ENCODE measurements at places on chromosomes 13 and 19.
A peak's percentile ranks its signal among the peaks of the same experiment; 100 is the strongest.

DNA sequence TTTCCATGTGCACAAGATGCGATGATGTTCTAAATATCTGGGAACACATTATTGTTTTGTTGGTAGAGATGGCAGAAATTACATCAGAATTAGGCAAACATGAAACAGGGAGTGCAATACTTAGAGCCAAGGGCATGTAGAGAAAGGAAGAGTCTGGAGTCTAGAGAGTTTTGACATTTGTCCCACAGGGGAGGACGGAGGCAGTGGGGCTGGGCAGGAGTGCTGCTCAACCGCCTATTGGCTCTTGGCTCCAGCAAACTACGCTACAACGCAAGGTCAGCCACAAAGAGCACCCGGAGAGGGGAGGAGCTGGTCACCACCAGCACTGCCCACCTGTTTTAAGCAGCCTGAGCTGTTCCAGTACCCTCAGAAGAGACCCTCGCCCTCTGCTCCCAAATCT is 108.3 kb downstream of the ABCC4 start:
- no peak for DNase-seq

DNA sequence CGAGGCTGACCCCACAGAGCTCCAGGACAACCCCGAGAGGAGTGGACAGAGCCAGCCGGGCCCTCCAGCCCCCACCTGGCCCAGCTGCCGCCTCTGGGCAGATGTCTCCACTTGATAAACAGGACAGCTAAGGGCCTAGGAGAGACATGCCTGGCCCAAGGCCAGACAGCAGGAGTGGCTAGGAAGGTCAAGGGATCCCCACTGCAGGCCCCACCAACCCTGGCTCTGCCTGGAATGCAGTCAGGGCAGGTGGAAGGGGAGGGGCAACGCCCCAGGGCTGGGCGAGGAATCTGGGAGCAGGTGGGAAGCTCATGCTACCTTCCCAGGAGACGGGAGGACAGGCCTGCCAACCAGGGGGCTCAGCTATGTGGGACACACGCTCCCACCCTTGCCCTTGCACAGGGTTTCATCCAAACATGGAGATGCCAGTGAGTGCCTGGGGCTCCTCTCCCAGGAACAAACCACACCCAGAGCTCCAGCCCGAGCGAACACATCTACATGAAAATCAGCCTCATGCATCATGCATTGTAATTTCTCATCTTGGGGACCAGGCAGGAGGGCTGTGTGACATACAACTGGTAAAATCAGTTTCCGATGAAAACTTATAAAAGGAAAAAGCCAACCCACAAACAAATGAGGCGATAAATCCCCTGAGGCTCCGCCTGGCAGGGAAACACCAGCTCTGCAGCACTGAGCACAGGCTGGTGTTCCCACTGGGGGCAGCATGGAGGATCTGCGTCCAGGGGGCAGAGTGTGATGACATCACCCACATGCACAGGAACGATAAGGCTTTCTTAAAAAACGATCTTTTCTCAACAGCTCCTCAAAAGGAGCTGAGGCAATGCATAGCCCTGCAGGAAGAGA is 25.0 kb downstream of the SH3GL1 start:
- DNase-seq: no peak

GRCh38 chr13:40158218-40158617 is 502.8 kb downstream of the COG6 start:
- DNase-seq: no peak

GRCh38 chr13:35630551-35631275 is 154.2 kb upstream of the MAB21L1 start:
- DNase-seq: no peak

DNA sequence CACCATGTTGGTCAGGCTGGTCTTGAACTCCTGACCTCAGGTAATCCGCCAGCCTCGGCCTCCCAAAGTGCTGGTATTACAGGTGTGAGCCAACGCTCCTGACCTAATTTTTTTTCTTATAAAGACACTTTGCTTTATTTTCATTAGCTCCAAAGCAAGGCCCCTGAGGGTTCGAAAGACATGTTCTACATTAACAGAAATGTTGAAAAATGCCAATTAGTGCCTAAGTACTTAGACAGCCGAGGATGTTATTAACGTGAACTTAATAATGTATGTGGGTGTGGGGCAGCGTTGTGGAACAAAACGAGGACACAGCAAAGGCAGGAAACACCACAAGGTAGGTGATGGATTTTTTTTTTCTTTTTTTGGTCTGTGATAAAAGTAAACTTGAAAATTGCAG is 82.4 kb downstream of the COL4A1 start:
- DNase-seq: no peak

- DNase-seq: no peak
These were observed 12.9 kb downstream of the PIN1 start for GRCh38 chr19:9848060-9848459.

DNA sequence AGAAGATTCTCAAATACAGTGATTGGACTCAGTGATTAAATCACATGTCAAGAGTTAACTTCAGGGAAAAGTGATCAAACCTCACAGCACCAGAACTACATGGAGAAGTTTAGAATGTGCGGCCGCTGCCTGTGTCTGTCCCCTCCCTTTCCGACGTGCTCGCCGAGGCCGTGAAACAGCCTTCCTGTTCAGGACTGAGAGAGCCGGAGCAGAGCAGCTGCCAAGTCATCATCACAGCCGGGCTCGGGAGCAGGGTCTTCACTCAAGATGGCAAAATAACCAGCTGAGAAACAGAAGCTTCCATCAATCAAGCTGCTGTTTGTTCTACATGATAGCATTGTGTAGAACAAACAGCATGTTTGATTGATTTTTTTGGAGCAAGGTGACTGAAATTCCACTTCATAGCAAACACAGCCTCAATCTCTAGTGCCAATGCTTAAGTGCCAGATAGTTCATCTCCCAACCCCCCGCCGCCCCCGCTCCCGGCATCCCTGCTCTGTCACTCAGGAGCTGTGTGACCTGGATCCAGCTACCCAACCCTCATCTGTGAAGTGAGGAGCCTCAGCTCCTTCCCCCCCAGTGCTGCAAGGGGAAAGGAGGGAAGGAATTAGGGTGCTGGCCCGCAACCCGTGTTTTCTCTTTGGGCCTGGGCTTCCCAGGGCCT is 70.6 kb downstream of the HSPH1 start:
- no peak for DNase-seq

DNA sequence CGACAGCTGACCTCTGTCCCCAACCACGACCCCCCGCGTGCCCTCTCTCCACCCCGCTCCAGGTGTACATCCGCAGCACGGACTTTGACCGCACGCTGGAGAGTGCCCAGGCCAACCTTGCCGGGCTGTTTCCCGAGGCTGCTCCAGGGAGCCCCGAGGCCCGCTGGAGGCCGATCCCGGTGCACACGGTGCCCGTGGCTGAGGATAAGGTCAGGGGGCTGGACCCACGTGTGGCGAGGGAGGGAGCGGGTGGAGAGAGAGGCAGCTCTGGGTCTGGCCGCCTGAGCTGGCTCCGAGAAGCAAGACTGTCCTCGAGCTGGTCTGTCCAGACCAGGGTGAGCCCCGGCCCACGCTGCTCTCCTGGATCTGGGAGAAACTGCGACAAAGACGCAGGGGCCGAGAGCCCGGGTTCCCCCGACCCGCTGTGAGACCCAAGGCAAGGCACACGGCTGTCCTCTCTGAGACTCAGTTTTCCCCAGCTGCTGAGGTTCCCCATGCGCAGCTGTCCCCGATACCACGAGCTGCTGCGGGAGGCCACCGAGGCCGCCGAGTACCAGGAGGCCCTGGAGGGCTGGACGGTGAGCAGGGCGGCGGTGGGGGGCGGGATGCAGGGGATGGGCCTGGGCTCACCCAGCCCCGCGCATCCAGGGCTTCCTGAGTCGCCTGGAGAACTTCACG is 1.5 kb downstream of the ACP4 start:
- DNase-seq: no peak

- no peak for DNase-seq
These were observed 66.0 kb upstream of the TNFRSF19 start for GRCh38 chr13:23504180-23504579.

- peak; percentile 43 for DNase-seq
These were observed at the start of gene CLIP3 for GRCh38 chr19:36032251-36033104. Gene CLIP3, minus strand, starts transcription at chr19:36032873. Its CDS starts 516 bp downstream, at chr19:36032357.

- no peak for DNase-seq
These were observed 2464.5 kb downstream of the PCDH9 start for GRCh38 chr13:64765636-64766035.

- DNase-seq: no peak
These were observed 988.6 kb downstream of the PCDH17 start for GRCh38 chr13:58620176-58620575.

DNA sequence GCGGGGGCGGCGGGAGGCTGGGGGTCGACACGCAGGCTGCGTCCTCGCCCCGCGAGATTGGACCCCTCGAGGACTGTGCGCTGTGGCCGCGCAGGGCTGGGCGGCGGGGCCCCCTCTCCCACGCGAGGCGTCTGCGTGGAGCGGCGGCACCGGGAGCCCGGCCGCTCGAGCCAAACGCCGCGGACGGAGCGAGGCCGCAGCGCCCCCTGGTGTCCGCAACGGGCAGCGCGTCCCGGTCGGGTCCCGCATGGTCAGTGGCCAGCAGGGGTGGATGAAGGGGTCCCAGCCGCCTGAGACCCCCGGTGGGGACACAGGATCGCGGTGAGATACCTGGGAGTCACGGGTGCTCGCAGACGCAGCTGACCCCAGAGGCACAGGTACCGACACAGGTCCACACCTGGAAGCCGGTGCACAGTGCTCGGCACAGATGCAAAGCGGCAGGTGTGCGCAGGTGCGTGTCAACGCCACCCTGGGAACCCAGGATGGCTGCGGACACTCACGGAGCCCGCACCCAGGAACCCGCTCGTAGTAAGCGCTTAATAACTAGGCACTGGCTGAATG is 2.1 kb upstream of the CIRBP start:
- peak; percentile 70 for DNase-seq

GRCh38 chr13:52405767-52406494 is at the start of gene THSD1:
Gene THSD1, minus strand, starts transcription at chr13:52406172. Its CDS starts 3,572 bp downstream, at chr13:52402600.
- no peak for DNase-seq

GRCh38 chr13:112705286-112705685 is 15.4 kb downstream of the ATP11A start:
- no peak for DNase-seq

GRCh38 chr13:52739468-52740071 is at the start of gene CNMD:
Gene CNMD, minus strand, starts transcription at chr13:52739820. Its CDS starts 119 bp downstream, at chr13:52739701.
- DNase-seq: no peak
